Pancreas (tissue), 10 donors: ENCODE measurements at places on chromosomes 13 and 19. TPM values are rescaled to one million over a fixed set of nuclear protein-coding genes. Genes with fewer than 3 reads are reported as not detected.

DNA sequence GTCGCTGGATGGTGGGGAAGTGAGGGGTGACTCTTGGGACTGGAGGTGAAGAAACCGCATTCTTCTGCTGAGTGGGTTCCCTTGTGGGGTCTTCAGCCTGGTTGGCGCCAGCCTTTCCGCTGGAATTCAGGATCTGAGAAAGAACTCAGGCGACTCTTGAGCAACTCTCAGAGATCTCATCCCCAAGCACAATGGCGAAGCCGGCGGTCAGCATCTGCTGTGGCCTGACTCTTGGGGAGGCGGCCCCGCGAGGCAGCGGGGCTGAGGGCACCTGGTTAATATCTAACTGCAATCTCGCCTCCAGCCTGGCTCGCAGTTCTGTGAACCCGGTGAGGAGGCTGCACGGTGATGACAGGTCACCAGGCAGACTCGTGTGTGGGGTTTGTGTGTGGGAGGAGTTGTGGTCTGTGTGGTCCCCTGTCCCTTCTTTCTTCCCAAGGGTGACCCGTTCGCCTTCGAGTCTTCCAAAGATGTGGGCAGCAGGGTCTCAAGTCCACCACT lies 883 bp downstream of the ZNF441 start:
- no peaks in the 10 kb centered on the region for H3K4me1 ChIP-seq
- H3K27ac ChIP-seq: peak overlapping the region; percentile 94
- H3K36me3 ChIP-seq: no peaks in the 10 kb centered on the region
- DNase-seq: peak; percentile 48

- H3K27me3 ChIP-seq: no peaks in the 10 kb centered on the region
- no peak overlapping the region for H3K4me3 ChIP-seq
- no peak for DNase-seq
Measured at GRCh38 chr19:42206871-42207755, 10.4 kb downstream of the DEDD2 start.

GRCh38 chr19:47729799-47730520 lies 15.4 kb upstream of the NOP53 start:
- H3K27me3 ChIP-seq: no peaks in the 10 kb centered on the region
- no peak overlapping the region for H3K4me3 ChIP-seq
- peak; percentile 94 for DNase-seq
- H3K36me3 ChIP-seq: peaks cover 15% of the 10 kb centered on the region
- H3K4me1 ChIP-seq: peaks cover 6% of the 10 kb centered on the region

- H3K4me1 ChIP-seq: peaks cover 19% of the 10 kb centered on the region
- peak within 1 kb of the TSS; percentile 84 for H3K27ac ChIP-seq
- no peaks in the 10 kb centered on the region for H3K36me3 ChIP-seq
- peak within 1 kb of the TSS; percentile 74 for H3K4me3 ChIP-seq
Measured at GRCh38 chr19:17245535-17245984, at the start of gene NR2F6. TSS of gene NR2F6 (minus strand) at chr19:17245919. CDS start at chr19:17245220, 699 bp downstream.

GRCh38 chr13:33761740-33762139 lies 56.2 kb upstream of the RFC3 start:
- no peak overlapping the region for H3K4me3 ChIP-seq
- no peak overlapping the region for H3K27ac ChIP-seq
- no peaks in the 10 kb centered on the region for H3K27me3 ChIP-seq
- H3K4me1 ChIP-seq: no peaks in the 10 kb centered on the region

DNA sequence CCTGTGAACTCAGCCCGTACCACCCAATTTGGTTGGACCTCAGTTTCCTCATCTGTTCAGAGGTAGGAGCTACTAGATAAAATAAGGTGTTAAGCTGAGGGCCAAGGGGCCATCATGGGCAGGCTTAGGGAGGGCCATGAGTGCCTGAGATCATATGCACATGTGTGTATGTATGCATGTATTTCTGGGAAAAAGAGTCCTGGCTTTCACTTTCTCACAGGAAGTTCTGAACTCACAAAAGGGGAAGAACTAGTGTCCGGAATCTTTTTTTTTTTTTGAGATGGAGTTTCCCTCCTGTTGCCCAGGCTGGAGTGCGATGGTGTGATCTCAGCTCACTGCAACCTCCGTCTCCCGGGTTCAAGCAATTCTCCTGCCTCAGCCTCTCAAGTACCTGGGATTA lies 18.9 kb downstream of the TGFB1 start:
- H3K36me3 ChIP-seq: no peaks in the 10 kb centered on the region
- no peak overlapping the region for H3K4me3 ChIP-seq
- no peak overlapping the region for H3K27ac ChIP-seq
- H3K27me3 ChIP-seq: no peaks in the 10 kb centered on the region
- DNase-seq: no peak
- no peaks in the 10 kb centered on the region for H3K4me1 ChIP-seq

GRCh38 chr13:45747071-45747470 lies 45.0 kb downstream of the CBY2 start:
- no peaks in the 10 kb centered on the region for H3K27me3 ChIP-seq
- H3K4me1 ChIP-seq: no peaks in the 10 kb centered on the region
- no peak overlapping the region for H3K4me3 ChIP-seq
- no peaks in the 10 kb centered on the region for H3K36me3 ChIP-seq

GRCh38 chr19:35783469-35784434 lies 8.4 kb downstream of the ARHGAP33 start:
- H3K27me3 ChIP-seq: no peaks in the 10 kb centered on the region
- DNase-seq: no peak
- no peaks in the 10 kb centered on the region for H3K36me3 ChIP-seq
- no peak overlapping the region for H3K27ac ChIP-seq
- no peak overlapping the region for H3K4me3 ChIP-seq

DNA sequence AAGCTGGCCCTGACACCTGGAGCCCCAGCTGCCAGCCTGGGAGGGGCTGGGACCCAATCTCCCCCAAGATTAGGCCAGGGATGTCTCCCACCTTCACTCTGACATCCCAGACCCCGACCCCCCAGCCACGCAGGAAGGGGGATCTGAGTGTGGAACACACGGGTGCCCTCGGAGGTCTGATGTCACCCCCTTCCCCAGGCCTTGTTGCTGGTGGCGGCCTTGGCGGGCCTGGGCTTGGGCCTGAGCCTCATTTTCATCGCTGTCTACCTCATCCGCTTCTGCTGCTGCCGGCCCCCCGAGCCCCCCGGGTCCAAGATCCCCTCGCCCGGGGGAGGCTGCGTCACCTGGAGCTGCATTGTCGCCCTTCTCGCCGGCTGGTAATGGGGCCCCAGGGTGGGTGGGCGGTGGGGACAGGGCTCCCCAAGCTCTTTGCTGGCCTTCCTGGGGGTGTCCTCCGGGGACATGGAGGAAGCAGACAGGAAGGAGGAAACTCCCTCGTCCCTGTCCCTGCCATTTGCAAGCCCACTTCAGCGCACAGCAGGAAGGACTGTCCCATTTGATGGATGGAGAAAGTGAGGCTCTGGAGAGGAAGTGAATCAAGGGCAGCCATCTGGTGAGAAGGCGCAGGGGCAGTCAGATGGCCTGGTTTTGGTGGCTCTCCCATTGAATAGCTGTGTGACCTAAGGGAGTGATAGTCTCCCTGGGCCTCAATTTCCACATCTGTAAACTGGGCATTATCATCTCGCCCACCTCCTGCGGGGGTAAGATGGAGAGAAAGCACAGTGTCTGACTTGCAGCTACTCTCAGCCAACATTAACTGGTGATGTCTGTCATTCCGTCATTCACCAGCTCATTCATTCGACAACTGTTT lies 3.9 kb downstream of the TTYH1 start:
- no peak overlapping the region for H3K4me3 ChIP-seq
- H3K4me1 ChIP-seq: no peaks in the 10 kb centered on the region
- DNase-seq: no peak
- H3K27me3 ChIP-seq: no peaks in the 10 kb centered on the region
- H3K27ac ChIP-seq: peak overlapping the region; percentile 76

DNA sequence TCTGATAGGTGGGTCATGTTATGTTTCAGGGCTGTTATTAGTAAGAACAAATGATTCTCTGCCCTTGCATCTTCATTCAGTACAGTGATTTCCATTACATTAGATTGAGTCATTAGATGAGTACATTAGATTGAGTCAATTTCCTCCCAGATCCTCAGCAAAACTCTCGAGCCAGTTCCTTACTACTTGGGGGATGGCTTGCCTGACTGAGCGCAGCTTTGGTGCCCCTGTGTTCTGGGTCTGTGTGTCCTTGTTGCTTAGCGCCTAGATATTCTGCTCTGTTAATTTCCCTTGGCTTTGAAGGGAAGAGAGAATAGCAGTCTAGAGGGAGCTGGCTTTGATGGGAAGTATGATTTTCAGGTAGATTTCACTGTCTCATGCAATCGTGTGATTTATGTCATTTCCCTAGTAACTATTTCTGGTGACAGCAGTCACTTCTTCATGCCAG lies 19.1 kb upstream of the SCEL start:
- H3K27me3 ChIP-seq: no peaks in the 10 kb centered on the region
- no peak overlapping the region for H3K27ac ChIP-seq
- no peak for DNase-seq
- H3K4me1 ChIP-seq: no peaks in the 10 kb centered on the region

DNA sequence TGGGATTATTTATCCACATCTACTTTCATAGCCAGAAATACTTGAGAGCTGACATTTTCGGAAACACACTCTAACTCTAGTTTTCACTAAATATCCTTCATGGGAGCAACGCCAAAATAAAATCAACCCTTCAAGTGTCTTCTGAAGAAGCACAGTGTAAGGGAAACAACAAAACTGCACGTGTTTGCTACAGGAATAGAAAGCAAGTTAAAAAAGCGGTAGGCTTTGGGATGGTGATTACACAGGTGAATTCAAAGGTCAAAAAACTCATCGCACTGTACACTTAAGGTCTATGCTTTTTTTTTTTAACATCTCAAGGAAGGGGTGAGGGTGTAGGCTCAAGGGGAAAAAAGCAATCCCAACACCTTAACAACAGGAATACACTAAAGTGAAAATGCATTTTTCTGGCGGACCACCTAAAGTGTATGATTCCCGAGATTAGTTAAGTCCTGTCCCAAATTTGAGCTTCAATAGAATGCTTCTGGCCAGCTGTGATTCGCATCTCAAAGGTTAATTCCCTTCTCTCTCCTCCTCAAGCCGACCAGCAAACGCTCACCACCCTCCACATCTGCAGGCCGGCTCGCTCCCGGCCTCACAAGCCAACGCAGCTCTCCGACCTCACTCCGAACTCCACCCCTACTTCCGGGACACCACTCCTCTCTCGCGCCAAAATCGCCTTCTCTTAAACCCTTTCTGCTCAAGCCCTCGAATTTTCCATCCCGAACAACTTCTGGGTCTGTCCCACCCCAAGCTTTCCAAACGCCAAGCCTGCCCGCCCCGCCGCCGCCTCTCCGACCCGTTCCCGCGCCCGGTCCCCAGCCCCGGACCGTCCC lies 1.1 kb downstream of the ARGLU1 start:
- no peaks in the 10 kb centered on the region for H3K36me3 ChIP-seq
- DNase-seq: no peak
- peaks cover 12% of the 10 kb centered on the region for H3K4me1 ChIP-seq
- H3K27ac ChIP-seq: peak overlapping the region; percentile 86

DNA sequence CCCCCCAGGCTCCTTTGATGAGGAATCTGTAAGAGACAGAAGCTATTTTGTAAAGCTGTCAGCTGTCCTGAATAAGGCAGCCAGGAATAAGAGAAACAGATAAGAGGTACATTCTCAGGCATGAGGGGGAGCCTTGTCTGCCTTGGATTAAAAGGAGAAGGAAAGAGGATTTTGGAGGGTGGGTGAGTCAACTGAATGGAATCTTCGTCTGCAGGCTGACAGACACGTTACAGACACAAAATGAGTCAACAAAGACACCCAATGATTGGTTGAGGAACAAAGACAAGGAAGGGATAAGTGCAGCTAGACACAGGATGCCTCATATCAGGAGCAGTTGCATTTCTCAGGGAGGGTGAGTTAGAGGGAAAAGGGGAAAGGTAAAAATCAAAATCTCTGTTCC lies 162.5 kb downstream of the OLFM4 start:
- no peaks in the 10 kb centered on the region for H3K4me1 ChIP-seq
- H3K27me3 ChIP-seq: peaks cover 5% of the 10 kb centered on the region
- H3K36me3 ChIP-seq: no peaks in the 10 kb centered on the region
- DNase-seq: no peak
- no peak overlapping the region for H3K27ac ChIP-seq

Gene ADAMTSL5
- total RNA-seq: 0.23 TPM

Gene NOVA2
- total RNA-seq: 1.2 TPM
